Caco-2 (cell line): ENCODE measurements at places on chromosomes 12 and 14.

DNA sequence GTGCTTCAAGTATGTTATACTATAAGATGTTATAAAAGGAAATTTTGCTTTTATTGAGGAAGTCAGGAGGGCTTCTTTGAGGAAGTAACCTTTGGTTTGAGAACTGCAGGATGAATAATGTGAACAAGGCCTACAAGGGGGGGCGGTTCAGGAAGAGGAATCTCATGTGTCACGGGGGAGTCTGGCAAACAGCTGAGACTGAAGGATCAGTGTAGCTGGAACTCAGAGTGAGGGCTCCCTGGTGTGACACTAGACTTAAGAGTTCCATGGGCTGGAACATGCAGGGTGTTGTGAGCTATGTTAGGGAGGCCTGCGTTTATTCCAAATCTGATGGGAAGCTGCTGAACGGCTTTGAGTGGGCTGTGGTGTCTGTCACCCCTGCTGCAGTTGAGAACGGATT lies 62.3 kb downstream of the UNC79 start:
- DNase-seq, result no peak

GRCh38 chr12:132700212-132700822 lies 10.3 kb upstream of the PGAM5 start:
- no peak for DNase-seq

- peak; percentile 6 for DNase-seq
Observed at GRCh38 chr14:31059152-31059924, 33.2 kb upstream of the STRN3 start.

GRCh38 chr12:15801770-15802744 lies 12.9 kb upstream of the EPS8 start:
- no peak for DNase-seq

DNA sequence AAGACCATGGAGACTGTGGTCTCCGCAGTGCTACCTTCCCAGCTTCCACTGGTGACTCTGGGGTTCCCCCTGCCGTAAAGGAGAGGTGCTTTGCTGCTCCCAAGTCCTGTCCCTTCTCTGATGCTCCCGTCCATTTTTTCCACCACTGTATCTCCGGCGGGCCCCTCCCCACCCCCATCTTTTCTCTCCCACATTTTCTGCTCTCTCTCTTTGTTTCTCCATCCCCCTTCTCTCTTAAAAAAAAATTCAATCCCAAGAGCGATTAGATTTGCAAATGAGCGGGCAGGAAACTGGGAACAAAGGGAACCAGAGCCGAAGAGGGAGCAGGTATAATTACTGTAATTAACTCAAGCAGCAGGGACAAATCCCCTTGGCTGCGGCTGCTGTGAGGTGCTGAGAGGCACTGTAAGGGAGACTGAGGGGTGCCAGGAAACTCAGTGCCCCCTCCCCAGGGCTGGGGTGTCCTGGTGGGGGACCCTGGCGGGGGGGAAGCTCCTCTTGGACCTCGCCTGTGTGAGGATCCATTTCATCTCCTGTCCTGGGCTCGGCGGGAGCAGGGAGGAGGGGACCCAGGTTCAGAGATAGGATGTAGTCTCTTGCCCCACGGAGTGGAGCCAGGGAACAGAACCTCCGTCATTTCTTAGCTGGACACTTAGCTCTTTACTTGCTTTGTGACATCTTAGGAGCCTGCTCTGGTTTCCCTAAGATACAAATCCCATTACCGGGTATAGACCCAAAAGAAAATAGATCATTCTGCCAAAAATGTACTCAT lies 140.4 kb upstream of the NRXN3 start:
- DNase-seq, result no peak
